ENCODE measurements at places on chromosomes 2 and 18.

DNA sequence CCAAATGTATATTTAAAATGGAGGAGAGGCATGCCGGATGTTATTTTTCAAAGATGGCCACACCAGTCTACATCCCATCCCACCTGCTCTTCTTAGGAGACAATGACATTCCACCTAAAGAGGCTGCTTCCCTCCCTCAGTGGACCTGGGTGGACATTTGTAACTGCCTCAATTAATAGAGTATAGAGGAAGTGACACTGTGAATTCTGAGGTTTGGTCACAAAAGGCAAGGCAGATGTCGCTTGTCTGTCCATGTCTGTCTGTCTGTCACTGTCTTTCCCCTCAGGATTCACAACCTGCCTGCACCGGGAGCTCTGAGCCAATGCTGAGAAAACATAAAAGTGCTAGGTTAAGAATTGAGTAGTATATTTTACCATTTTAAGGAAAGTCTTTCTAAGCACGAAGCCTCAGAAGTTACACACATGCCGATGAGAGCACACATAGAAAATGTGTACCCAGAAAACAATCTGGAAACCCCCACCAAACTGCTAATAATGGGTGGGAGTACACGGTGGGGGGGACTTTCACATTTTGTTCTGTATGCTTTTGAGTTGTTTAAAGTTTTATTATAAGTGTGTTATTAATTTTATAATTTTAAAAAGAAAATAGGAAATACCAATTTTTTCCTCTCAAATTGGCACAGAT lies 21.0 kb downstream of the MIB1 start:
- no peak for DNase-seq

GRCh38 chr2:127181851-127182250 lies 38.2 kb downstream of the CYP27C1 start:
- no peak for DNase-seq

DNA sequence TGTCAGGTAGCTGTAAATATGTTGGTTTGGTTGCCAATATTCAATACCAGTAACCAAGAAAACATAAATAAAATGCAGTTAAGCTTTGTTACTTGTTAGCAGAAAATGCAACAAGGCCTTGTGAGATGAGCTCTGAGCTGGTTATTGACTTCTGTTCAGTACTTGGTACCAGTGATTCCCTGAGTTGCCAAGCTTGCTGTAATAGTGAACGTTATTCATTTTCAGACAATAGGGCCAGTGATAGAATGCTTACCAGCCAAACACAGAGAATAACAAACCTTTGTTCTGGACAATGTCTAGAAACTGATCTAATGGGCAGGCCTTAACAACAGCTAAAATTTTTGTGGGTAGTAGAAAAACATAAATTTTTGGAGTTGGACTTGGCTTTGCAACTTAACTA lies 29.5 kb downstream of the RASGRP3 start:
- DNase-seq: no peak

- no peak for DNase-seq
Observed at GRCh38 chr2:107430006-107430405, 396.7 kb upstream of the RGPD4 start.

GRCh38 chr2:152175012-152175367 lies 573 bp downstream of the STAM2 start:
- no peak for DNase-seq

- DNase-seq: no peak
Observed at GRCh38 chr2:180359522-180360282, 352.6 kb upstream of the CWC22 start.

GRCh38 chr2:239289545-239289944 lies 111.3 kb downstream of the HDAC4 start:
- no peak for DNase-seq

DNA sequence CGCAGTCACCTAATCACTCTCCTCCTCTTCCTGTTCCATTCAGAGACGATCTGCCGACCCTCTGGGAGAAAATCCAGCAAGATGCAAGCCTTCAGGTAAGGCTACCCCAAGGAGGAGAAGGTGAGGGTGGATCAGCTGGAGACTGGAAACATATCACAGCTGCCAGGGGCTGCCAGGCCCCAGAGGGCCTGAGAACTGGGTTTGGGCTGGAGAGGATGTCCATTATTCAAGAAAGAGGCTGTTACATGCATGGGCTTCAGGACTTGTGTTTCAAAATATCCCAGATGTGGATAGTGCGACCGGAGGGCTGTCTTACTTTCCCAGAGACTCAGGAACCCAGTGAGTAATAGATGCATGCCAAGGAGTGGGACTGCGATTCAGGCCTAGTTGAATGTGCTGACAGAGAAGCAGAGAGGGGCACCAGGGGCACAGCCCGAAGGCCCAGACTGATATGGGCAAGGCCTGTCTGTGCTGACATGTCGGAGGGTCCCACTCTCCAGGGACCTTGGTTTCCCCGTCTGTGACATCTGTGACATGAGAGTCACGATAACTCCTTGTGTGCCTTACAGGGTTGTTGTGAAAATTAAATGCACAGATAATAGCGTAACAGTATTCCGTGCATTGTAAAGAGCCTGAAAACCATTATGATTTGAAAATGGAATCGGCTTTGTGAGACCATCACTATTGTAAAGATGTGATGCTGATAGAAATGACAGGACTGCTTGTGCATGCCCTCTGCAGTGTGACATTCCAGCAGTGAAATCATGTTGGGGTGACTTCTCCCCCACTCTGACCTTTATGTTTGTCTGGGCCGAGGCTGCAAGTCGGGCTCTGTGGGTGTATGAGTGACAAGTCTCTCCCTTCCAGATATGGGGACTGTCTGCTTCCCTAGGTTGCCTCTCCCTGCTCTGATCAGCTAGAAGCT lies 510 bp downstream of the IL1RN start:
- no peak for DNase-seq

GRCh38 chr2:127324635-127325034 lies 30.7 kb upstream of the ERCC3 start:
- no peak for DNase-seq

- no peak for DNase-seq
Observed at GRCh38 chr2:32783933-32784332, 156.1 kb downstream of the TTC27 start.
